Skeletal muscle cell (primary cell): ENCODE measurements at places on chromosomes 1 and 21.

- DNase-seq: no peak
Observed at GRCh38 chr1:5819391-5820025, 172.7 kb downstream of the NPHP4 start.

- no peak for DNase-seq
Observed at GRCh38 chr1:228875741-228876140, 140.5 kb downstream of the RHOU start.

DNA sequence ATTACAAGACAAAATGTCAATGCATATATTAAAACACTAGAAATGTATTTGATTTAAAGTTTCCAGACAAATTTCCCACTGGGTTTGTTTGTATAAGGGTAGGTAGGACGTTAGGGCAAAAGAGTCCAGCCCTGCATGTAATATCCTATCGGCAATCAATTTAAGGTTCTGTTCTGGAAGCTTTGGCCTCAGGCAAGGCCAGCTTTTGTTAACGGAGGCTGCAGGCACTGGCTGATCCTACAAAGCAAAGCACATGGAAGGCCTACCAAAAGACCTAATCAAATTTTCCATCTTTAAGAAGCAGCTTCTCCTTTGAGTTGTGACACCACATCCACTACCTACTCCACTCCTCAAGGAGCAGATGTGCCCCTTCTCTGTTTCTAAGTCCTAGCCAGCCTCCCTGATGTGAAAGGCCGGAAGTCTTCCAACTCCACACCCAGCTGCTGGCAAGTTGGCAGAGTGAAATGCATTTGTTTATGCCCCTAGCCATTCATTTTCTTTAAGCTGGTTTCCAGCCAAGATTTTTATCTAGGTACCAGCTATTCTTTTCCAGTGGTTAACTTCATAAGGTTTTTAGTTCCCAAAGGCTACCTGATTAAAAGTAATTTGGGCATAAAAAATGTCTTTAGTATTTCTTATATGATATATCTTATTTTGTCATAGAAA, 452.6 kb downstream of the PTBP2 start:
- no peak for DNase-seq

DNA sequence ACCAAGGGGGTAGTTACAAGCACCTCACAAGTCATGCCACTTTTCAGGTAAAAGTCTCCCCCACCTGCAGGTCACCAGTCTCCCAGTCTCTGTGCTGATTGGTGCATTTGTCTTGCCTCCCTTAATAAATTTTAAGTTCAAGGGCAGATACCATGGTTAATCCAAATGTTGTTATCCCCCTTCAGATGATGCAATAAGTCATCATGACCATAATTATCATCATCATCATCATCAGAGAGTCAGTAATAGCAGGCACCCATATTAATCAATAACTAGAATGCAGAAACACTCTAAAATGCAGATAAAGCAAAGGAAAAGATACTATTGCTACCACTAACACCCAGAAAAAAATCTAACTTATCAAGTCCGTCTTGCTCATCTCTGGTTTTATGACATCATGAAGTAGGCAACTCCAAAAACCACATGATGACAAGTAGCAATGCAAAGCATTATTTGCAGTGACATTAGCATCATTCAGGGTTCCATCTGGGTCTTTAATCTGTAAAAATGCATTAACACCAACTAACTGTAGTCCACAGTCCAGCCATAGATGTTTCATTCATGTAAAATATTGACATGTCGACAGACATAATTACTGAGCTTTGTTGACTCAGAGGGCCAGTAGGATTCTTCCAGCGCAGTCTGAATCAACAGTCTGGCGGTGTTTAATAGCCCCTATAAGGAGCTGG, 492.0 kb upstream of the RUNX1 start:
- peak; percentile 82 for DNase-seq

GRCh38 chr1:7585216-7585907, 185.7 kb upstream of the VAMP3 start:
- DNase-seq: no peak

DNA sequence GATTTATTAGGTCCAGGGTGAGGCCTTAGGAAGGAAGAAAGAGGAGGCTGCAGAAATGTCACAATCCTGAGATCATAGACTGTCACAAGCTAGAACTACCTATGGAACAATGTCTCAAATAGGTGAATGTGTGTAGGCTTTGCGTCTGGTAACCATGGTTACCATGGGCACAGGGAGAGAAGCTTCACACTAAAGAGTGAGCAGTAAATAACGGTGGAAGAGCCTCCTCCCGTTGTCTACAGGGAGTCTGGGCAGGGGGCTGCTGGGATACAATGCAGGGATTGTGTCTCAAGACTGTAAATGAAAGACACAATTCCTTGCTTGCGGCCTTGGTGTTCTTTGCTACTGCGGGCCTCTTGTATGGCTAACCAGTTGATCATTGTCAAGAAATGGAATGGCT, 28.2 kb upstream of the KCNJ6 start:
- DNase-seq: no peak

- DNase-seq: no peak
Observed at GRCh38 chr1:52343979-52344378, 22.0 kb downstream of the CC2D1B start.

- no peak for DNase-seq
Observed at GRCh38 chr1:179955731-179956130, 1.1 kb downstream of the CEP350 start.

GRCh38 chr1:27559466-27560030, 44.4 kb downstream of the AHDC1 start:
- DNase-seq: no peak

DNA sequence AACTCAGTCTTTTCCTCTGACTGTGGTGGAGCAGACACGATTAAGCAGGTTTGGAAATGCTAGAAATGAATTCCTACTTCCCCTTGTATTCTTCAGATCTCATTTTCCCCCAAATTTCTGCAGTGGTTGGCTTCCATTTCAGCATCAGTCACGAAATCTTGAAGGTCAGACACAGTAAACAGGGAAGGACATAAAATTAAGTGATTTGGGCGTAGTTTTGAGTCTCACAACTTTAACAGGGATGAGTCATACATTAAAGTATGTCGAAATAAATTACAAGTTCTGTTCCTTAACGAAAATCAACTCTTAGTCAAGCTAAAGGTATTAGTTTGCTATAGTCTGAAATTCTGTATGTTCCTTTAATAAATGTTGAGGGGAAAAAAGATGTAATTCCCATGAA, 61.1 kb downstream of the HNRNPR start:
- DNase-seq: peak; percentile 46

GRCh38 chr1:55623311-55623710, 408.1 kb upstream of the USP24 start:
- DNase-seq: no peak
